Stimulated activated CD4-positive, alpha-beta T cell treated with anti-CD3 and anti-CD28 coated beads, TNF-alpha, amount 100 ng/mL, for 1 hour (primary cell): ENCODE measurements at places on chromosomes 16 and 17.

DNA sequence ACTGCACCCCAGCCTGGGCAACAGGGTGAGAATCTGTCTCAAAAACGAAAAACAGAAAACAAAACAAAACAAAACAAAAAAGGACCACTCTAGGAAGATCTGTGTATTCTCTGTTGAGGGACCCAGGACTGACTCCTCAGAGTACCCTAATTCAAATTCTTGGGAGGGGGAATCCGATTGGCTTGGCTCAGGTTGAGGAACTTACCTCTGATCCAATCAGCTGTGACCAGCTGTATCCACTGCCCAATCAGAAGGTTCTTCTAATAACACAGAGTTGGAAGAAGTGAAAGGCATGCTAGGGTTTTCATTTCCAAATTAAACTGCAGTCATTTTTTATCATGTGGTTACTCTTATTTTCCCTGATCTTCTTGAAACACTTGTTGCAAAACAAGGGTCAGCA lies 105.9 kb upstream of the CACNG3 start:
- no peak for DNase-seq

GRCh38 chr17:5429191-5429887 lies 9.4 kb downstream of the RPAIN start:
- no peak for DNase-seq

DNA sequence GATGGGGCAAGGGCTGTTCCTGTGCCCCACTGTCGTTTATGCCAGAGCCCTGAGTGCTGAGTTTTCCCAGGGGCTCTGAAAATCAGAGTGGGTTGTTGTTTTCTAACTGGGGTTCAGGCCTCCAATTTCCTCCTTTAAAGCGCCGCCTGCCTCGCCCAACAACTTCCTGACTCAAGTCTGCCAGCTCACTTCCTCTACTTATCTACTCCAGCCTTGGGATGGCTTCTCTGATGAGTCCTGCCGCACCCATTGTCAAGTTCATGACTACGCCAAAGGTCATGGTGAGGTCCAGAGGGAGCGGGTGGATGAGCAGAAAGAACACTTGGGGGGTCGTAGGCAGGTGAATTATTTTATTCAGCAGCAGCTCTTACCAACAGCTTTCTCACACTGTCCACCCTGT lies 104.7 kb downstream of the UTP18 start:
- DNase-seq = no peak

DNA sequence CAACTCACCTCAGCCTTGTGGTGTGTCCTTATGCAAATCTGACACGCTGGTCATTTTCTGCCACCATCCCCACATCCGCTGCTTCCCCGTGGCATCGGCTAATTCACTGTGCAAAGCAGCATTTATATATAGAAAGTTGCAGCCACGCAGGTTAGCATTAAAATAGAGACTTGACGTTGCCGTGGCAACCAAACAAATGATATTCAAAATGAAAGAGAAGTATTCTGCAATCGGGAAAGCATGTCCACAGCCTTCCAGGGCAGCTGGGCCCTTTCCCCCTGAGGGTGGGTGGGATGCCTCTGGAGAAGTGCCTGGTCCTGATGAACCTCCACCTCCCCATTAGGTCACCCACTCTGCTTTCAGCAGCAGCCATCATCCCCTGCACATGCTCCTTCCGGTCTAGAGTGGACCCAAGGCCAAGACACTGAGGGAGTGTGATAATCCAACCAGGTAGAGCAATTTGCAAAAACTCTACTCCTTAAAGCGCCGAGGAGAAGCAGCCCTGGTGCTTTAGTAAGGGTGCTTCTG lies 138.7 kb downstream of the GAS7 start:
- no peak for DNase-seq

GRCh38 chr17:39062846-39063680 lies 88.4 kb downstream of the PLXDC1 start:
- no peak for DNase-seq

GRCh38 chr16:6863135-6863534 lies 469.5 kb upstream of the RBFOX1 start:
- DNase-seq = no peak

DNA sequence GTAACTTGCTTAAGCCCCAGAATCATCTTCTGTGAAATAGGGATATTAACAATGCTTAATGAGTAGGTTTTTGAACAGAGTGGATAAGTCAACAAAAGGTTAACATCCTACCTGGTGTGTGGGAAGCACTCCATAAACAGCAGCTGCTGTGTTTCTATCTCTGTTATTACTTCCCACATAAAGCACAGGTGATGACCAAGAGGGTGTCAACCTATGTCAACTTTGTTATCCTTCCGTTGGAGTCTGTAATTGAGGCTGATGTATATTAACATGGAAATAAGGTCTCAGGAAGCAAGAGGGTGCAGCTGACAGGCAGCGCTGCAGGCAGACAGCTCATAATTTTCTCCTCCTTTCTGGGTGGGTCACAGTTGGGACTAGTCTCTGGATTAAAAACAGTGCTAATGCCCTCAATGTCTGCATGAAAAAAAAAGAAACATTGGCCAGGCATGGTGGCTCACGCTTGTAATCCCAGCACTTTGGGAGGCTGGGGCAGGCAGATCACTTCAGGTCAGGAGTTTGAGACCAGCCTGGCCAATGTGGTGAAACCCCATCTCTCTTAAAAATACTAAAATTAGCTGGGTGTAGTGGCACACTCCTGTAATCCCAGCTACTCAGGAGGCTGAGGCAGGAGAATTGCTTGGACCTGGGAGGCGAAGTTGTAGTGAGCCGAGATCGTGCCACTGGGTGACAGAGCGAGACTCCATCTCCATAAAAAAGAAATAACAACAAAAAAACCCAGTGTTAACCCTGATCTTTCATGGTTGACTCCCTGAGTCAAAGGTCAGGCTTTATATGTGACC lies 269.6 kb downstream of the SNX29 start:
- DNase-seq = no peak

DNA sequence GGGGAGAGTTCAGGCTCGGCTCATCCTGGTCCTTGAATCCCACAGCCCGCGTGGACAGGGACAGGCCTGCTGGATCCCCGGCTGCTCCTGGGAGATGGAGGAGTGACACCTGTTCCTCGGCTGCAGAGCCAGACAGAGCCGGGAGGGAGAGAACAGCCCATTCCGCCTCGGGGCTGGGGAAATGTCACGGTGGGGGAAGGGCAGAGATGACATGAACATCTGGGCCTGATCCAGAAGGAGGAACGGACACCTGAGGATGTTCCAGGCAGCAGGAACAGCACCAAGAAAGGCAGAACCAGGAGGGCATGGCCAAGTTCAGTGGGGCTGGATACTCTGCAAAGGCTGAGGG lies 2.1 kb downstream of the ZNF764 start:
- no peak for DNase-seq

- DNase-seq = no peak
These were observed 24.5 kb upstream of the SUPT4H1 start for GRCh38 chr17:58376472-58377000.

DNA sequence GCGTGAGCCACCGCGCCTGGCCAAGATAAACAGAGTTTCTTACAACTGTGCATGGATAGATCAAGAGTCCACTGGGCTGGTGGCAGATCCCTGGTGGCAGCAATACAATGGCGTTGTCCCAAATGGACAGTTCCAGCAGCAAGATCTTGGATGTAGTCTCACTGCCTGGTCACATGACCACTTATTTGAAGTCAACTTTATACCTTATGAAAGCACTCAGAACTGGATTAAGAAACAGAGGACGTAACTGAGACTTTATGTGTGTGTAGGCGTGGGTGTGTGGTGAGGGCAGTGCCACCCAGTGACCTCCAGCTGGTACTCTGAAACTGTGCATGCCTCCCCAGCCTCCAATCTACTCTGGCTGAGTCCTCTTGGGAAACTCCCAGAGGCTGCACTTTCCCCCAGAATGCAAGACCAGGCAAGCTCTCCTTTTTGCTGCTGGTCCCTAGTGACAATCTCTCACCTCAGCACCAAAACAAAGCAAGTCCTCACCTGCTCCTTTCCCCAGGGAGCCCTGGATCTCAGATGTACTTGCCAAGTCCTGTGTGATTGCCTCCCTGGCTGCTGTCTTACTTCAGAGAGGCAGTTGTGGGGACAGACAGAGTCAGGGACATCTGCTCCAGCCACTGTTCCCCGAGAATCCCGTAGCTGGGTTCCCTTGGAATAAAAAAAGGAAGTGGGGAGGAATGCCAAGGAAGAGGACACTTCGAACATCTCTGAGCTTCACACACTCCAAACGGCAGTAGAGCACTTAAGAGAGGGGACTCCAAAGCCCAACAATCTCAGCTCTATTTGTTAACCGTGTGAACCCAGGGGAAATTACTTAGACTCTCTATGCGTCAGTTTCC lies 11.7 kb upstream of the ST6GALNAC2 start:
- DNase-seq = no peak

- DNase-seq = no peak
These were observed 187.8 kb downstream of the RAB11FIP4 start for GRCh38 chr17:31579265-31579664.

- DNase-seq = no peak
These were observed 6.2 kb downstream of the CRISPLD2 start for GRCh38 chr16:84825896-84826557.

- no peak for DNase-seq
These were observed 38.2 kb downstream of the PLCG2 start for GRCh38 chr16:81817296-81817695.

GRCh38 chr16:85398050-85398451 lies 215.1 kb upstream of the GSE1 start:
- no peak for DNase-seq

DNA sequence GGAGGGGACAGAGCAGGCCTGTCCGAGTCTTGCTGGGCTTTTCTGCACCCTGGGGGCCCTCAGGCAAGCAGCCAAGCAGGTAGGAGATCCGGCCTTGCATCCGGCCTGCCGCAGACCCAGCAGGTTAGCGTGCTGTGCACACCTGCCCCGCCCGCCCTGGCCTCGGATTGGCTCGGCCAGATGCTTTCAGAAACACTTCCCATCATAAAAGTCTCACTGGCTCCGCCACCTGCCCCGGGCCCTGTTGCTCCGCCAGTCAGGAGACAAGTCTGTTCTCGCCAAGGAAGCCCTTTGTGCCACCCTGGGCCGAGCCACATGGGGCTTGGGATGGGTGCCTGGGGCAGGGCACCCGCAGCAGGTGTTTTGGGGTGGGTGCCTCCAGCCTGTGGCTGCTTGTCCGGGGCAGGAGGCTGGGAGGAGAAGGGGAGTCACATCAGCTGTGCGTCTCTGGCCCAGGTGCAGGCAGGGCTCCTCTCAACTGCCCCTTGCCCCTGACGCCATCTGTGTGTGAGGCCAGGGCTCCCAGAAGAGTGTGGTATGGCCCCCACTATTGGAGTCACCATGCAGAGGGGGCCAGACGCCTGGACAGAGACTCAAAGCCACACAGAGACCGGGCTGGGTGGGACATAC lies 228.2 kb upstream of the GSE1 start:
- no peak for DNase-seq

- no peak for DNase-seq
These were observed 65.1 kb upstream of the METRNL start for GRCh38 chr17:83014297-83014696.

DNA sequence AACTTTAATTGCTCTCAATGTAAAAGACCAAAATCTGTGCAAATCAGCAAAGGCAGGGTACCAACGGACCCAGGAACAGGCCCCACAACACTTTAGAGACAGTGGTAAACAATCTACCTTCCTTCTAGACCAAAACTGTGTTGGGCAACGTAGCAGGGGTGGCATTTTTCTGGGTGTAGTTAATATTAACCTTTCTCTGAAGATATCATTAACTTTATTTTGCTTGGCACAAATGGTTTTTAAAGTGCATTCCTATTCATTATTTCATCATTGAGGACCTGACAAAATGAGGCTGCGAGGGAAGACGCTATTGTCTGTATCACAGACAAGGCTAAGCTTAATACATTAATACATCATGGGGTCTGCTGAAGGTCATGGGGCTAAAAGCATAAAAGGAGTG lies 37.9 kb upstream of the TRAP1 start:
- DNase-seq = no peak

GRCh38 chr17:8133941-8134340 lies 10.0 kb upstream of the HES7 start:
- no peak for DNase-seq

DNA sequence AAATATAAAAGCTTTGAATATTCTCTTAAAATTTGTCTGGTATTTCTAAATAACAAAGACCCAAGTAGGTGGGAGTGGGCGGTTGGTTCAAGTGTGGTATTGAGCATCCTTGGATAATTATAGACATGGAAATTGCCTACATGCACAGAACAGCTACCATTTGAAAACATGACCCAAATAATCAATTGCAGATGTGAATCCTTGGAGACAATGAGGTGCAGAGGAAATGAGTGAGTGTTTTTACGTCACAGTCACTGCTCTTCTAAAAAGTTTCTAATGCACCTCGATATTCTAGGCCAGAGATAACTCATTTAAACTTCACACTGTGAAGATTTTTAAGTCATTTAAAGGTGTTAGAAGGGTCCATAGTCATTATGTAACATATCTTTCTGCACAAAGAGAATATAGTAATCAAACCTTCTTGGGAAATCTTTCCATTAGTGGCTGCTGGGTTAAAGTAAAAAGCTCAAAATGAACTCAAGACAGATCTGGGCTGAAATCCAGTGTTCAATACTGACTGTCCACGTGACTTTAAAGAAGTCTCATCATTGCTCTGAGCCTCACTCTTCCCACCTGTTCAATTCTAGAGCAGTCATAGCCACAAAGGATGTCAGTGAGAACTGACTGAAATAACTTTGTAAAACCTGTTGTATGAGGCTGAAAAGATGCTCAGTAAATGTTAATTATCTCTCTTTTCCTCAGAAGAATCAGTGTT lies 144.5 kb downstream of the CDH11 start:
- DNase-seq = no peak

- DNase-seq = no peak
These were observed 9.0 kb downstream of the MOSMO start for GRCh38 chr16:22016927-22017326.

DNA sequence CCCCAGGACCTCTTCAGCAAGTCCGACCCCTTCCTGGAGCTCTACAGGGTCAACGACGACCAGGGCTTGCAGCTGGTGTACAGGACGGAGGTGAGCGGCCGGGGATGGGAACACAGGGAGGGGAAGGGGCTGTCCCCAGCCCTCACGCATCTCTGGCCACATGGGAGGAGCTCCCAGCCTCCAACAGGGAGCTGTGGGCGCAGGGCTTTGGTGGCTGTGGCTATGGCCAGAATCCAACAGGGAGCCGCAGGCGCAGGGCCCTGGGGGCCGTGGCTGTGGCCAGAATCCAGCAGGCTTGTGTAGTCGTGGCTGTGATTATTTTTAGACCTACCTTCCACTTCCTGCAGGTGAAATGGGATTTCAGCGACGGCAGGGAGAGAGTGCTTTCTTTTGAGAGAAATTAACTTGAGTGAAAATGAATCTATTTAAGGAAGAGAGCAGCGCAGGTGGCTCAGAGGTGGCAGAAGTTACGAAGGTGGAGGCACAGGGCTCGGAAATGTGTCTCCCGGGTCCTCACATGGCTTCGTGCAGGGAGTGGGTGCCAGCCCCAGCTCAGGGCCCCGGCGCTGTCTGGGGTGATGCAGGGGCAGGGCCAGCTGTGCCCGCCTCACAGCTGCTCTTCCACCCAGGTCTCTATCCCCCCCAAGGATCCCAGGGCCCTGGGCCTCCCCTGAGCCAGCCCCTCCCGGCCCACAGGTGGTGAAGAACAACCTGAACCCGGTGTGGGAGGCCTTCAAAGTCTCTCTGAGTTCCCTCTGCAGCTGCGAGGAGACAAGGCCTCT lies 9.4 kb downstream of the CPNE7 start:
- DNase-seq = no peak

- DNase-seq = no peak
These were observed 7.6 kb downstream of the SNN start for GRCh38 chr16:11675561-11676511.

- no peak for DNase-seq
These were observed 41.6 kb downstream of the DCAKD start for GRCh38 chr17:45009676-45010467.
